ENCODE measurements at places on chromosomes 7 and 10.

DNA sequence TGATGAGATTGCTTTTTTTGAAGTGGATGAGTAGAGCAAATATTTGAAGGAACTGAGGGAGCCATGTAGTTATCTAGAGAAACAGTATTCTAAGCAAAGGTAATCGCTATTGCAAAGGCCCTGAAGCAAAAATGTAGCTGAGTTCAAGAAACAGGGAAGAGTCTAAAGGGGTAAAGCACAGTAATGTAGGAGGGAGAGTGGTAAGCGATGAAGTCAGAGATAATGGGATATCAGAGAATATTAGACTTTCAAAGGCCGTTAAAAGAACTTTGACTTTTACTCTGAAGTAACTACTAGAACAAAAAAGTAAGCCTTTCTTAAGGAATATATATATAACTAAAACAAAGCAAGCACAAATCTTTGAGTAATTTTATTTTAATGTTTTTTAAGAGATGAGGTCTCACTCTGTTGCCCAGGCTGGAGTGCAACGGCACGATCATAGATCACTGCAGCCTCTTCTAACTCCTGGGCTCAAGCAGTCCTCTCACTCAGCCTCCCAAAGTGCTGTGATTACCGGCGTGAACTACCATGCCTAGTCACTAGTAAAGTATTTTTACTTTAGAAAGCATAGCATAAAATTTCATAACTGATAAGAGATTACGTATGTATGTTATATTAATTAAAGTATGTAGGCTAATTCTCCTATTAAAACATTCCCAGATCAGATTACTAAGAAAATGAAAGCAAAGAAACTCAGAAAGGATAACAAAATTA, 61.7 kb upstream of the OIT3 start:
- DNase-seq = no peak

DNA sequence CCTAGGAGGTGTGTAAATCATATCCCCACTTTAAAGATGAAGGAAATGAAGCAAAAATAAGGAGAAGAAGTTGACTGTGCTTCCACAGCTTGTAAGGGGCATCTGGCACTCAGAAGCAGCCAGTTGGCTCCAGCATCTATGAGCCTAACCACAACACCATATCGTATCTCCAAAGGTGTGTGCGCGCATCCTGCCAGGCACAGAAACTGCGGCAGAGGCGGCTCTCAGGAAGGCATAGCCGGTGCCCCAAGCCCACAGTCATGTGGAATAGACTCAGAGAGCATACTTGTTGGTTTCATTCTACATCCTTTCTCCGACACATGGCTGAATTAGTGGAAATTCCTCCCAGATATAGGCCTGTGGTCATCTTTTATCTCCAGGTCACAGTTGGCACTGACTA, 423.9 kb downstream of the CALN1 start:
- no peak for DNase-seq

DNA sequence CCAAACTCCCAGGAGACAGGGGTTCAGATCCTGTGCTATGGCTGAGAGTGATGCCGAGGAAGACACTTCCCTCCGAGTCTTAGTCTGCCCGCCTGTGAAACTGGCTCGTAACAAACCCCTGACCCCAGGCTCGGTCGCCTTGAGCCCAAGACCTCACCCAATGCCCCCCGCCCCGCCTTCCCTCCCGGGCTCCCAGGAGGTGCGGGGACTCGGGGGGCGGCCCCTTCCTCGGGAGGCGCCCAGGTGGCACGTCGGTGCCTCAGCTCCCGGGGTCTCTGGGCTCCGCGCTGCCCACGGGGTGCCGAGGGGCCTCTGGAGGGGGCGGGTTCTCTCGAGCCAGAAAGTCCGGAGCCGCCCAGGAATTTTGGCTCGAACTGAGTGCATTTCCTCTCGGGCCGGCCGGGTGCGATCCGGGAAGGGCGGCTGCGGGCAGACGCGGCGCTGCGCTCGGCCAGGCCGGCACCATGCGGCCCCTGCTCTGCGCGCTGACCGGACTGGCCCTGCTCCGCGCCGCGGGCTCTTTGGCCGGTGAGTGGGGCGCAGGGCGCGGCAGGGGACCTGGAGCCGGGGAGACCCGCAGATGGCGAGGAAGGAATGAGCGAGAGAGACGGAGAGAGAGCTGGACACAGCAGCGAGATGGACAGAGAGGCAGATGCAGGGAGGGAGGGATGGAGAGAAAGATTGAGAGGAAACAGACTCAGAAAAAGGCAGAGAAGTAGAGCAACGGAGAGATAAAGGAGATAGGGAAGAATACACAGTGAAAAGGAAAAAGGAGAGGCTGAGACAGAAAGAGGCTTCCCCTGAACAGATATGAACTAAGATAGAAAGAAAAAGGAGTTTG, at the start of gene PLAC9:
PLAC9 (plus strand) TSS at position 432 of the 841 bp plus-strand sequence; CDS start at position 465, 33 bp downstream.
- DNase-seq = no peak

- no peak for DNase-seq
Measured at GRCh38 chr7:92415225-92415624, 32.1 kb upstream of the GATAD1 start.

DNA sequence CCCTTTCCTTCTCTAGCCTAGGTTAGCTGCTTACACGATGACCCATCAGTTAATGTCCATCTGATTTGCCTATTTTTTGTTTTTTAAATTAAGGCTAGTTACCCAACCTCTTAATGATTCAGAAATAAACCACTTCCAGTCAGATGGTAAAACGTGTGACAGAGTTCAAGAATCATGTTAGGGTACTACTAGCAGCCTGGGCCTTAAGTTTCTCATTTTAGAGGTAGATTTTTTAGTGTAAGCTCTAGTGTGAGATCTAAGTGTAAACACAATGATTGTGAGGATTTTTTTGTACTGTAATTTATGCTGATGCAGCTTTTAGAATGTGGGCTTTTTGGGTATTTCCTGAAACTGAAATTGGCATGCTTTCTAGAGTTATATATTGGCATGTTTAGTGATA, 130.0 kb downstream of the CDK14 start:
- DNase-seq = no peak

DNA sequence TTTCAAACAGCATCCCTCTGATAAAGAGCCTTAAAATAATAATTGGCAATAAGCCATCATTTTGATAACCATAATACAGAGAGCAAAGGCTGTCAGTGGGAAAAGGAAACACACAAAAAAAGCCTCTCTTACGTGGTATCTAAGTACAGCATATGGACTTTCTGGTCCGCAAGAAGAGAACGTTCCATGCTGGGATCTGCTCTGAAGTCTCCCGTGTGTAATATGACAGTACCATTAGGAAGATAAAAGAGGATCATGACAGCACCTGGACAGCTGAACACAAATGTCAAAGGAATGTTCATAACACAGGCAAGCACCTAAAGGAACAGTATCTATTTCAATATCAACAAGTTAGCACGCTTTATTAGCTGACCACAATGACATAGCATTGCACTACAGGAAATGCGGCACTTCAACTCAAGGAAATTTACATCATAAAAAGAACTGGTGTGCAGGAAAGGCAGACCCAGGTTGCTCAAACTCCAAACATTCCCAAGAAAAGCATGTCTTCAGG, 9.9 kb downstream of the DCLRE1A start:
- no peak for DNase-seq

All from CD4-positive, alpha-beta T cell treated with Interleukin-21 for 1 hour (primary cell).